ENCODE measurements at places on chromosomes 3 and 15.

GRCh38 chr3:122301063-122301462, 24.0 kb upstream of the CSTA start:
- no peaks in the 10 kb centered on the region for H3K36me3 ChIP-seq
- H3K4me3 ChIP-seq, result no peak overlapping the region
- H3K4me1 ChIP-seq, result no peaks in the 10 kb centered on the region
- no peaks in the 10 kb centered on the region for H3K27me3 ChIP-seq

DNA sequence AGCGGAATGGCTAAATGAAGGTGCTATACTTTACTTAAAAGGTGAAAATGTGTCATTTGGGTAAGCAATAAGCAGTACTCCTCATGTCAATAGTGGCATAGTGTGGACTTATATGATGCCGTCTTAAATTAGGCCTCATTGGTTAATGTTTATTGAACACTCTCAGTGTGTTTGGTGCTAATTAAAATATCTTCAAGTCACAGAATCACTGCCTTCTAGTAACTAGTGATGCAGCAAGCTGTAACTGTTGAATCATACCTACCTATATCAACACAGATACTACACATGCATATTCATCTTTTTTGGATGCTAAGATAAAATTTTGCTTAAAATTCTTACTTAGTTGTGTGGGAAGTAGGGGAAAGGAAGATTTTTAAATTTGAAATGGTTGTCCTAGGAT, 30.7 kb downstream of the ARHGAP31 start:
- H3K27me3 ChIP-seq, result no peaks in the 10 kb centered on the region
- H3K4me1 ChIP-seq, result peaks cover 11% of the 10 kb centered on the region
- DNase-seq, result no peak
- no peaks in the 10 kb centered on the region for H3K36me3 ChIP-seq
- no peak overlapping the region for H3K27ac ChIP-seq
- no peak overlapping the region for H3K4me3 ChIP-seq

- no peak overlapping the region for H3K27ac ChIP-seq
- no peak for DNase-seq
- H3K27me3 ChIP-seq, result peaks cover 34% of the 10 kb centered on the region
These were observed 40.9 kb upstream of the EPHB1 start for GRCh38 chr3:134753999-134754742.

DNA sequence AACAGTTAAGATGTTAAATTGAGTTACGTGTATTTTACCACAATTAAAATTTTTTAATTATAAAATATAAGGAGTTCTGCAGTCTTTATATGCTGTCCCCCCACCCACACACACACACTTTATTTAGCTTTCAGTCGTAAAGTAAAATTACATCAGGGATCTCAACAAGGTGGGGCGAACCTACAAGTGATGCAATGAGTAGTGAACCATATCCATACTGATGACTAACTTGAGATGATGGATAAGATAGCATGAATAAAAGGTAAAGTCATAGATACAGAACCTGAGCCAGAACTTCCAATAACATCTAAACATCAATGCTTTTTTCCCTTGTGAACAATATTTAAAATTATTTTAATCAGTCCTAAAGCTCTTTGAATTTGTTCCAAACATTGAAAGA, 77.2 kb downstream of the VPS13C start:
- H3K27me3 ChIP-seq, result no peaks in the 10 kb centered on the region
- H3K27ac ChIP-seq, result no peak overlapping the region
- H3K36me3 ChIP-seq, result peaks cover 70% of the 10 kb centered on the region
- no peaks in the 10 kb centered on the region for H3K4me1 ChIP-seq
- no peak overlapping the region for H3K4me3 ChIP-seq
- no peak for DNase-seq

- no peaks in the 10 kb centered on the region for H3K4me1 ChIP-seq
- no peak overlapping the region for H3K4me3 ChIP-seq
- no peaks in the 10 kb centered on the region for H3K36me3 ChIP-seq
- H3K27ac ChIP-seq, result no peak overlapping the region
- no peaks in the 10 kb centered on the region for H3K27me3 ChIP-seq
These were observed 16.8 kb downstream of the FGF7 start for GRCh38 chr15:49439678-49440395.

DNA sequence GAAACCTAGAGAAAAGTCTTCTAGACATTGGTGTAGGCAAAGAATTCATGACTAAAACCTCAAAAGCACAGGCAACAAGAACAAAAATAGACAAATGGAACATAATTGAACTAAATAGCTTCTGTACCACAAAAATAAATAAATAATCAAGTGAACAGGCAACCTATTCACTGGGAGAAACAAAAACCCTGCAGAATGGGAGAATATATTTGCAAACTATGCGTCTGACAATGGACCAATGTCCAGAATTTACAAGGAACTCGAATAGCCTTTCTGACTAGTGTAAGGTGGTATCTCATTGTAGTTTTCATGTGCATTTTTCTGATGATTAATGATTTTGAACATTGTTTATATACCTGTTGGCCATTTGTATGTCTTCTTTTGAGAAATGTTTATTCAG, 37.0 kb upstream of the GCSAM start:
- no peak for DNase-seq
- H3K36me3 ChIP-seq, result peaks cover 8% of the 10 kb centered on the region
- H3K4me1 ChIP-seq, result no peaks in the 10 kb centered on the region
- H3K27me3 ChIP-seq, result no peaks in the 10 kb centered on the region

GRCh38 chr3:29890801-29891200, 609.9 kb downstream of the RBMS3 start:
- H3K27ac ChIP-seq, result no peak overlapping the region
- no peaks in the 10 kb centered on the region for H3K36me3 ChIP-seq
- no peak overlapping the region for H3K4me3 ChIP-seq

GRCh38 chr3:109154979-109155378, 18.5 kb downstream of the C3orf85 start:
- H3K27me3 ChIP-seq, result no peaks in the 10 kb centered on the region
- peak; percentile 35 for DNase-seq
- H3K4me1 ChIP-seq, result peaks cover 2% of the 10 kb centered on the region
- no peaks in the 10 kb centered on the region for H3K36me3 ChIP-seq
- no peak overlapping the region for H3K4me3 ChIP-seq
- no peak overlapping the region for H3K27ac ChIP-seq

GRCh38 chr3:98038286-98038685, 3.2 kb upstream of the GABRR3 start:
- DNase-seq, result peak; percentile 37
- H3K4me3 ChIP-seq, result no peak overlapping the region
- peaks cover 10% of the 10 kb centered on the region for H3K27me3 ChIP-seq
- H3K4me1 ChIP-seq, result no peaks in the 10 kb centered on the region
- H3K27ac ChIP-seq, result no peak overlapping the region

All from mesenchymal stem cell (in vitro differentiated cells and primary cell).